Lung microvascular endothelial cell (primary cell): ENCODE measurements at places on chromosomes 2 and 18.

GRCh38 chr2:107589079-107589491, 237.6 kb upstream of the RGPD4 start:
- no peak for DNase-seq

DNA sequence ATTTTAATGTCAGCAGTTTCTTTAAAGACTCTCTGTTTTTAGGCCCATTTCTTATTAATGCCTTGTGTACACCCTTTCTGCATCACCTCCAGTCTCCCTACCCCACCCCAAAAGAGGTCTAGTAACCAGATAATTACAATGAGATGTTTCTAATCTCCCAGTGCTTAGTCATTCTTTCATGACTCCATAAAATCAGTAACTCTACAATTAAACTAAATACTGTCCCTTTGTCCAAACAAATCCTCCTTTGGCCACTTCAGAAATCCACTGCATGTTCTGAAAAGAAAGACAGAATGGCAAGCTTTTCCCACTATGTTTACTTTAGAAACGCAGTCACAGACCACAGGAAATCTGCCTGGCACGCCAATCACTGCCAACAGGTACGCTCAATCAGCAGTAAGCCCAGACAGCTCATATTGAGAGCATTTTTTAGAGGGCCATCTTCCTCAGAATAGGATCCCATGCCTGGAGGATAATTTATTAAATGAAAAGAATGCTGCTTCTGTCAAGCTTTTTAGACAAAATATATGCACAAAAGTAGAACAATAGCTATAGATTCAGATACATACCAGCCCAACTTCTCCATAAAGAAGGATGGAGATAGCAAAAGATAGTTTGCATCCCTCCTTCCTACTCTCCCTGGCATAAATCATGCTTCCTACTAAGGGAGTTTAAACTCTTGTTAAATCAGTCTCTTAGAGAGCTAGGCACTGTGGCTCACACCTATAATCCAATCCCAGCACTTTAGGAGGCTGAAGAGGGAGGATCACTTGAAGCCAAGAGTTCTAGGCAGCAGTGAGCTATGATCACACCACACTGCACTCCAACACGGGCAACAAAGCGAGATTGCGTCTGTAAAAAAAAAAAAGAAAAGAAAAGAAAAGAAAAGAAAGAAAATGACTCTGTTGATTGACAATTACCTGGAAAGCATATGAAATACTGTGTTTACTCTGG, 14.6 kb downstream of the CLASP1 start:
- DNase-seq, result peak; percentile 55

DNA sequence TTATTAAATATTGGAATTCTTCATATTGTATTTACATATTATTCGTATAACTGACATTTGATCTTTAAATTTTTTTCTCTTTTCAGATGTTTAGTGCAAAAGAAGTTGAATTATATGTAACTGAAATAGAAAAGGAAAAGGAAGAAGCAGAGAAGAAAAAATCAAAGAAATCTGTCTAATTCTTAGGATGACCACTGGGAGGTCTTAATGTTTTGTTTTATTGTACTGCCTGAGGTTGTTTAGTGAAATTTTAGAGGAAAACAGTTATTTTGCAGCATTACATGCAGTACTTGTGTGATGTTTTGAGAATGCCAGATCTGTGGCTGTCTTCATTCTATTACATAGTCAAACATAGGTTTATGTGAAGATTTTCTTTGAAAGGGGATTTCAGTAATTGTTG, 34.0 kb upstream of the TAF4B start:
- DNase-seq, result no peak

DNA sequence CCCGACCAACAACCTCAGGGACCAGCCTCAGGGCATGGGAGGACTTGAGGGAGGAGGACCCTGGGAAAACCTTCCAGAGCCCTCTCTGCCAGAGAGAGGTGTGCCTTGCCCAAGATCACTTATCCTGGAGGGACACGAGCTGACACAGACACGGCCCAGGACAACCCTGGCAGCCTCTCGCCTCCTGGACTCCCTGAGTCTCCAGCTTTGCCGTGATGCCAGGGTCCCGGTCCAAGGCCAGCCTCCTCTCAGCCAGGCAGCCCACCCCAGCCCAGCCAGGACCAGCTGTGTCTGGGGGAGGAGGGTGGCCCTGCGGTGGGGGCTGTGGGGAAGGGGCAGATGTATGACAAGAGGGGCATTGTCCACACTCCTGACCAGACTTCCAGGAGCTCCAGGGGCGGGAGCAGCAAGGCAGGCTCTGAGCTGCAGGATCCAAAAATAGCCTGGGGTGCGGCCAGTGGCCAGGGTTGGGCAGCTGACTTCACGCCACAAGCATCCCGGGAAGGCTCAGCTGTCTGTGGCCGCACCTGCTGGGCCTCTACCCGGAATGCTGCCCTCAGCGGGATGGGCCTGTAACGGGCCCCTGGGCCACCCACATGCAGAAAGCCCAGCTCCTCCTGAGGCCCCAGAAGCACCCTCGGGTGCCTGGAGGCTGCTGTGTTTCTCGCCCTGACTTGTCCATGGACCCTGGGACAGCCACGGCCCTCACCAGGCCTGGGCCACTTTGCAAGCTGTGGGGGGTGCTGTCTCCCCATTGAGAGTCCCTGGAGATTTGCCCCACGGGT, 65.5 kb upstream of the GPC1 start:
- DNase-seq, result peak; percentile 27

- no peak for DNase-seq
Measured at GRCh38 chr2:177465400-177466138, 73.0 kb downstream of the AGPS start.

DNA sequence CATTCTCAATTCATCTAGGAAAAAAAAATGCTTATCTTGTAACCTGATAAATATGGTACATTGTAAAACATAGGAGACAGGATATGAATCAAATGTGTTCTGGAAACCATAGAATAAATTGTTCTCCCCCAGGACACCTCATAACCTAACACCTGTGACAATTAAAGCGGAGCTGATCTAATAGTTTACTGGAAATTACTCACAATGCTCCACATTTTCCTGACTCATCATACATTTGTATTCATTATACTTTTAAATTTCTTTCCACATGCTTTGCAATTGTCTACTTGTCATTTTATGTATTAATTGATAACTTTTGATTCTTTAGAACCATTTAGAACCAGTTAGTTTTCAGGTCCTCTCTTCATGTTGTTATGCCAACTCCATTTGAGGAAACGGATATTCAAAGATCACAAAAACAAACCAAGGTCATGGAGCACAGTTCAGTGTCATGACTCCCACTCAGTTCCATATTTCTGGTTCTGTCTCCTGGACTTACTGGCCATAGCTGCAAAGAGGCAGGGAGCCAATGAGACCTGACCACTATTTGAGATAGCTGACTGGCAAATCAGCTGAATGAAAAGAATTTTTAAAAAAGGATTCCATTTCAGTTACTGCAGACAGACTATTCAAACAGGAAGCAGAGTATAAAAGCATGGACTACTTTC, 128.5 kb downstream of the CALCRL start:
- peak; percentile 93 for DNase-seq

DNA sequence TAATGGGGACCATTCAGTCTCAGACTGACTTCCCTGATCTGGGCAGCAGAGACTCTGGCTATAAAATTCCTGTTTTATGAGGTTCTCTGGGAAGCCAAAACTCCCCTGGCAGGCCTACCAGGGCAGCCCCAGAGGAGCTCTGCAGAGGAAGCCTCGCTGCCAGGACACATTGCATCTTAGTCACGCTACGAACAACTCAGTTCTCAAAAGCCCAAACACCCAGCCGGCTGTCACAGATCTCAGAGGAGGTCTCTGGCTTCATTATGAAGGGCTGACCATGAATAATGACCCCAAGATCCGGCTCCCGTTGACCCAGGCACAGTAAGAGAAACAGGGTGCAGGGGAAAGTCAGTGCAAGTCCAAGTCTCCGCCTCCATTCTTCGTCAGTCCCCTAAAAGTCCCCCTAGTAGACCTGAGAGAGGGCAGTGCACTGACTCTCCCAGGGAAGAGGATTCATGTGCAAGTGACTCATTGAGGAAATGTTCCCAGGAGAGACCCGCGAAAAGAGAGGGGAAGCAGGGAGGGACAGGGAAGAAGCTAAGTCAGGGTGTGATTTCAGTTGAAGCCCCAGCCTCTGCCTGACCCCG, 212.3 kb downstream of the CYP26B1 start:
- DNase-seq, result no peak

- DNase-seq, result peak; percentile 43
Measured at GRCh38 chr2:112583497-112584133, 794 bp upstream of the CHCHD5 start.
